ENCODE measurements at places on chromosomes 1 and 21.
A peak's percentile ranks its signal among the peaks of the same experiment; 100 is the strongest.

DNA sequence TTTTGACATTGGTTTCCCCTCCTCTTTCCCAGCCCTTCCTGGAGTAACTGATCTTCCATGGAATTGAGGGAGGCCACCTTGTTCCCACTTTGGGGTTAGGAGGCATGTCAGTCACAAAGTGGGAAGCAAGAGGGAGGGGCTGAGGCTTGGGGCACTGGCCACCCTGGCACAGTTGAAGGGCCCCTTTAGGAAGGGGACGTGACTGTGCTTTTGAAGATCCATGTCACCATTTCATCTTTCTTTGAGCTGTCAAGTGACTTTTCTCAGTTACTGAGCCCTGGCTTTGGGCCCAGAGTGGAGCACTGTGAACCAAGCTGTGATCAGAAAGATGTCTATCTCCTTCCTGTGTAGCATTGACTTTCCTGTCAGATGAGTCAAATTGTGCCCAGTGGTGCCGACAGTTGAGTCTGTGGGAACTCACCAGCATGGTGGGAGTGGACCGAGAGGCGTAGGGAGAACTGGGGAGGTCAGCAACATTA, 38.5 kb upstream of the TDRD10 start:
- peak; percentile 32 for DNase-seq

DNA sequence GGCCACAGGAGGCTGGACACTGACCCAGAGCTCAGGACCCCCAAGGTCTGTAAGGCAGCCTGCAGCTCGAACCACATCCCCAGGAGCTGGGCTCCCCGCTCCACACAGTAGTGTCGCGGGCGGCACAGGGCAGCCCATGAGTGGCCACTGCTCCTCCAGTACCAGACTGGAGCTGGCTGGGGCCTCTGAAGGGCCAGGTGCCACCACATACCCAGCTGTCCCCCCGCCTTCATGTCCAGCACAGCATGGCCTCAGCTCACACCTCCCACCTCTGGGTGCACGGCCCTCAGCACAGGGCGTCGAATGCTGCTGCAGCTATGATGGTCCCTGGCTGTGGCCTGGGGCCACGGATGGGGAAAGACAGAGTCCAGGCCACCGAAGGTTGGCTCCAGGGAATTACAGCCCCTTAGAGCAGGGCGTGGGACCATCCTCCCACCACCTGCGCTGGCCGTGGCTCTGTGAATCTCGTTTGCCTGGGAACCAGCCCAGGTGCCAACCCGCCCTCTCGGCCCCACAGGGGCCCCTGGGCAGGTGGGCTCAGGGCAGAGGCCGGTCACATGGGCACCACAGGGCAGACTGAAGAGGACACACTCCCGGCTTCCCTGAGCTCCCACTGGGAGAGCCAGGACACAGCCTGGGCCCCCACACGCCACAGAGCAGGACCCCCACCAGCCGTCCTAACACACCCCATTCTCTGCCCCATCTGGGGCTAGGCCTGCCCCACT, 2.1 kb upstream of the TNFRSF4 start:
- DNase-seq, result no peak

DNA sequence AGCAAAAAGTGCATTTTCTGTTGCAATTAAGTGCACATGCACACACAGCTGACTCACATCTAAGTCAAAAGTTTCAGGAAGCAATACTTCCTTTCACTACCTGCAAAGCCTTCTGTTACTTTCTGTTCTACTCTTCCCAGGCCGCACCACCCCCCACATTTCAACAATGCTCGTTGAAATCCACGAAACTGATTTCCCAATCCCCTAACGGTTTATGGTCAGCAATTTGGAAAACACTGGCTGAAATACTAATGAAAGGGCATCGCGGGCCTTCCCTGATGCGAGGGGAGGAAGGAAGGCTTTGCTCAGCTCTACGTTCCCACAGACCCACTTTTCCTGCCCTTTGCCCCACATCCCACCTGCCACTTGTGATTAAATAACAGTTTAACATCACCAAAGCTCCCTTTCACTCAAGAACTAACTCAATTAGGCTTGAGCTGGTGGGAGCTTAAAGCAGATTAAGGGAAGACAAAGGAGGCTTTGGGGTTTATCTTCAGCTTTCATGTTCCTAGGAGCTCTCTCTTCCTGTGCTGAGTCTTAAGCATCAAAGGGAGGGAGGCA, 243.2 kb upstream of the RAB4A start:
- no peak for DNase-seq

DNA sequence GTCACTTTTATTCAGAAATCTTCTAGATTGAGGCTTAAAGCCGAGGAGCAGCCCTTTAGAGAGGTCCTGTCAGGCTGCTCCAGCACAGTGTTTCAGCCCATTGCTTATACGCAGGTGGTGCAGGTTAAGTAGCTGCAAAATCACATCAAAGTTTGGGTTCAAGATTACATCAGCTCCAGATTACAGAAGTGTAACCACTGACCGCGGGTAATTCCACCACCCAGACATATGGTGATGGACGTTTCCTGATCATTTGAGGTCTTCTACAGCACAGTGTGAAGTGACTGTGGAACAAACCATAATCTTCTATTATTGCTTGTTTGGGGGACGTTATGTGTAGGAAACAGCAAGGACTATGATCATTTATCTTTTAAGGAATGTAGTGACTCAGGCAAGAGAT, 11.8 kb downstream of the C1orf115 start:
- no peak for DNase-seq

- no peak for DNase-seq
Observed at GRCh38 chr1:231584117-231584516, 42.5 kb upstream of the DISC1 start.

GRCh38 chr1:184664042-184664660, 90.5 kb downstream of the EDEM3 start:
- peak; percentile 21 for DNase-seq

DNA sequence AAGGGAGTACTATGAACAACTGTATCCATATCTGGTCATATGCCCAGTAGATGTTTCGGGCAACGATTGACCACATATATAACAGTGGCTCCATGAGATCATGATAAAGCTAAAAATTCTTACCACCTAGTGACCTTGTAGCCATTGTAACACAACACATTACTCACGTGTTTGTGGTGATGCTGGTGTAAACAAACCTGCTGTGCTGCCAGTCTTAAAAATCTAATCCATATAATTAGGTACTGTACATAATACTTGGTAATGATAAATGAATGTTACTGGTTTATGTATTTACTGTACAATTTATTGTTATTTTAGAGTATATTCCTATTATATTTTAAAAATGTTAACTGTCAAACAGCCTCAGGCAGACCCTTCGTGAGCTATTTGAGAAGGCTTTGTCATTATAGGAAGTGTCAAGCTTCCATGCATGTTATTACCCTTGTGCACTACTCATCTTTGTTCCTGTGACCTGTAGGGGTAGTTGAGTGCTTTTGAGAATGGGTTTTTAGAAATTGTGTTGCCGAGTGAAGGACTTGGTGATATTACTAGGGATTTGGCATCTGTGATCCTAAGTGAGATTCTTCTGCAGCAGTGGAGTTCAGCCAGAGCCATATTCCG, 23.6 kb downstream of the DIP2A start:
- DNase-seq, result no peak

Measured in central memory CD8-positive, alpha-beta T cell (primary cell).